ENCODE measurements at places on chromosomes 16 and 17.

DNA sequence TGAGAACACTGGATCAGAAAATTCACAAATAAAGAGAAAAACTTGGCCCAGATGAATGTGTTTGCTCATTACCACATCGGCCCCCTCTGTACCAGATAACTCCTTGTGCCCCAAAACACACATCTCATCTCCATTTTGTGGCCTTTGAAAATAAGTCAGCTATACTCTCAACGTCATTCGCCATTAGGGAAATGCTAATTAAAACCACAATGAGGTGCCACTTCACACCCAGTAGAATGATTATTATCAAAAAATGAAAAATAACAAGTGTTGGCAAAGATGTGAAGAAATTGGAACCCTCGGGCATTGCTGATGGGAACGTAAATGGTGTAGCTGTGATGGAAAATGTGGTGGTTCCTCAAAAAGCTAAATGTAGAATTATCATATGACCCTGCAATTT, 34.6 kb upstream of the AKTIP start:
- DNase-seq = no peak

GRCh38 chr16:87216148-87216840, 100.9 kb downstream of the C16orf95 start:
- no peak for DNase-seq

GRCh38 chr17:74164446-74165045, 38.9 kb upstream of the RPL38 start:
- no peak for DNase-seq

- DNase-seq = no peak
Measured at GRCh38 chr16:70765491-70765890, 35.5 kb downstream of the VAC14 start.

DNA sequence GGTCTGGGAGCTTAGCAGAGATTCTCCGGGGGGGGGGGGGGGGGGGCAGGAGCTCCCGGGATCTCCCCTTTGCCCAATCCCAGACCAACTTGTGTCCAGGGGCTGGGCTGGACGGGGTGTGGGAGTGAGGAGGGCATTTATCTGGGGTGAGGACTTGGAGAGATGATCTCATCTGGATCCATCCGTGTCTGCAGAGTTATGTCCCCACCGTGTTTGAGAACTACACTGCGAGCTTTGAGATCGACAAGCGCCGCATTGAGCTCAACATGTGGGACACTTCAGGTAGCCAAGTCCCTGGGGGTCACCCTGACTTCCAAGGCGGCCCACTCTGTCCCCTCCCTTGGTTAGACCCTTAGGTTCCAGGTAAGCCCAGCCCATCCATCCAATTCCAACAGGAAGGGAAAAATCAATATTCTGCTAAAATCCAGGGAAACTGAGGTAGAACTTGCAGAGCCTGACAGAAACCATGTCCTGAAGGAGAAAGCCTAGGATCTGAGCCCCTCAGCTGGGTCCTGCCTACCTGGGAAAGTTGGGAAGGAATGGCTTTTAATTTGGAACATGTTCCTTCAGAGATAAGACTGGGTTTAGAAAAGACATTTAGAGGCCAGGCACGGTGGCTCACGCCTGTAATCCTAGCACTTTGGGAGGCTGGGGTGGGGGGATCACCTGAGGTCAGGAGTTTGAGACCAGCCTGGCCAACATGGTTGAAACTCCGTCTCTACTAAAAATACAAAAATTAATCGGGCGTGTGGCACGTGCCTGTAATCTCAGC, 921 bp downstream of the RND2 start:
- DNase-seq = no peak

DNA sequence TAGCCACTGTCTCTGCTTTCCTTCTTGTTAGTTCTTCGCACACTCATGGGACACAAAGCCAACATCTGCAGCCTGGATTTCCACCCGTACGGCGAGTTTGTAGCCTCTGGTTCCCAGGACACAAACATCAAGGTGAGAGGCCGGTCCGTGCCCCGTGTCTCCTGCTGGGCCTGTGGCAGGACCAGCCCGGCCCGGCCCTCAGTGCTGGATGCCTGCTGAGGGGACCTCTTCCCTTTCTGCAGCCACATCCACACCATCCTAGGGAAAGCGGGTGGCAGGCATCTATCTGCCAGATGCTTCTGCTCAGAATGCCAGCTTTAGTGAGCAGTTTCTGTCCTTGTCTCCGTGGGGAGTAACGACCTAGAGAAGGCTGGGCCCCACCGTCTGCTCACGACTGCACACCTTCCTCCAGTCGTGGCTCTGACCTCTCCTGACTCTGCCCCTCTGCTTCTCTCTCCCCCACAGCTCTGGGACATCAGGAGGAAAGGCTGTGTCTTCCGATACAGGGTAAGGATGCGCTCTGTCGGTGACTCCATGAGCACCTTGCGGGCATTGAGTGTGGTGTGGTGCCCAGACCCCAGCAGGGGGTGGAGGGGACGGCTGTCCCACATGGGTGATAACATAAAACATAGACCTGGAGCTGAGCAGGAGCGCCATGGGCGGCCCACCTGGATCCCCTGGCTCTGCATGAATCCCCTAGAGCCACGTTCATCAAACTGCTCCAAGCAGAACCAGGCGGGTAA, 15.4 kb downstream of the KATNB1 start:
- DNase-seq = no peak

- no peak for DNase-seq
Measured at GRCh38 chr16:71218306-71218963, 12.1 kb downstream of the HYDIN start.

- no peak for DNase-seq
Measured at GRCh38 chr17:1227917-1228780, 42.1 kb upstream of the BHLHA9 start.

GRCh38 chr16:84683691-84684591, 15.9 kb upstream of the USP10 start:
- DNase-seq = no peak

DNA sequence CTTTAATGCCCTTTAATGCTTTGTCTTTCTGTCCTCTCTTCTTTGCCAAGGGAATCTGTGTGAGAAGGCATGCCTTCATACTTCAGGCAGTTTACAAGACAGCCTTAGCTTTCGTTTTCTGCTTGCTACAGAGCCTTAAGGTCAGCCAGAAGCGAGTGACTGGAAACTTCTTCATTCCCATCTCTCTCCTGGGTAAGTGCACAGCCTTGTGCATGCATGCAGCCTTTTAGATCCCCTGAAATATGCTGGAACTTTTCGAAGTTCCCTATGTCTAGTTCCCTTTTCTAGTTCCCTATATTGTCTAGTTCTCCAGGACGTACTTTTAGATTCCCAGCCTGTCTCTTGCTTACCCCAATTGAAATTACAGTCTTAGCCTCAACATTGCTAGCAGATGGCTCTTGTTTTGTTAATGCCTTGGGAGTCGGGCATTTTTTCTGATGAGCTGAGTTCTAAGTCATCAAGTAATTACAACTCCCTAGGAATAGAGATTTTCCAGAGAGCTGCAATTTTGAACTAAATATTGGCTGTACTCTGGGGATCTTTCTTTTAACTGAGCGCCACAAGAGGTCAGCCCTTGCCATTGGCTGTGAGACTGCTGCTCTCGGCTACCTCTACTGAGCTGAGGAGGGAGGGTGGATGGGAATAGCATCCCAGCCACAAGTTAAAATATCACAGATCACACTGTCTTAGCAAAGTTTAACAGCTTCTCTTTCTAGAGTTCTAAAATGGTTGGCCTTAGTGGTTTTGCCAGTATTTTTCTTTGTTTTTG, 22.7 kb upstream of the PPM1D start:
- no peak for DNase-seq

- DNase-seq = no peak
Measured at GRCh38 chr17:28335959-28336871, 654 bp downstream of the TNFAIP1 start.

DNA sequence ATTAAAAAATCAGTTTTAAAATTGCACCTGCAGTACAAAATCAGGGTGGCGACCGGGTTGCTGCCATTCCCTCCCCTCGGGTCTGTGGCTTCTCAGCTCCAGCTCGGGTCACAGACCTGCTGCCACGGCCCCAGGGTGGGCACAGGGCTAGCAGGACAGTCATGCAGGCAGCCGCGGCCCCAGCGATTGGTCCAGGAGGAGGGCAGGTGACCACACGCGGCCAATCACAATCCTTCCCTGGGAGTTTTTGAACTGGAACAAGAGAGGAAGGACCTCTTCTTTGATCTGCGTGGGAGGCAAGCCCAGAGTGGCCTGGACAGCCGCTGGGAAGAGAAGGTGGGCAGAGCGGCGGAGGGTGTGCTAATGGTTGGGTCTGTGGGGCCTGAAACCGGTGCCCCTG, 25.5 kb downstream of the CBFA2T3 start:
- DNase-seq = no peak

DNA sequence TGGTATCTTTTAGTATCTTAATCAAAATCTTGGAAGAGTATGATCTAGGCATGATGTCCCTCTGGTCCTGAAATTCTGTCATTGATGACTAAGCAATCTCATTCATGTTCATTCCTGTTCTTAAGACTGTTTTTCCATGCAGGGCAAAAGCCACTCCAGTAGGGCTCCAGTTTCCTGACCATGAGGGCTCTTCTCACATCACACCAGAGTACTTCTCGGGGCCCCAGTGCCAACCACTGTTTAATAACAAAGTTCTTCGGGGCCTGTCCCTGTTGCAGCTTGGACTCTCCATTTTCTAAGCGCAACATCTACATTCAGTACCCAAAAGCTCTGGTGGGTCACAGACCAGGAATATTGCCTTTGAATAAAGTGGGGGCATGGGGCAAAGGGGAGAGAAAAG, 52.0 kb downstream of the IRX6 start:
- DNase-seq = no peak

DNA sequence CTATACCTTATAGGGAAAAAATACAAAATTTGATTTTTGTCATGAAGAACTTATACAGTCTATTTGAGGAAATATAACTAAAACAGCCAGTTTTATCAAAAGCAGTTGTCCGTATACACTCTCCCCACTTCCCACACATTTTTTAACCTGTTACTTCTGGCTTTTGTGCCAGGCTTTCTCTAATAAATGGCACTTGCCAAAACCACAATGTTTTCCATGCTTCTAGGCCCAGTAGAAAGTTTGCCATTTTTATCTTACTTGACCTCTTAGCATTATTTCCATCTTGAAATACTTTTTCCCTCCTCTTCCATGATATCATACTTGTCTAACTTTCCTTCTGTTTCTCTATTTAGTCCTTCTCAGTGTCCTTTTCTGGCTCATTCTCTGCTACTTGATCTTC, 38.8 kb downstream of the EFCAB5 start:
- DNase-seq = no peak

DNA sequence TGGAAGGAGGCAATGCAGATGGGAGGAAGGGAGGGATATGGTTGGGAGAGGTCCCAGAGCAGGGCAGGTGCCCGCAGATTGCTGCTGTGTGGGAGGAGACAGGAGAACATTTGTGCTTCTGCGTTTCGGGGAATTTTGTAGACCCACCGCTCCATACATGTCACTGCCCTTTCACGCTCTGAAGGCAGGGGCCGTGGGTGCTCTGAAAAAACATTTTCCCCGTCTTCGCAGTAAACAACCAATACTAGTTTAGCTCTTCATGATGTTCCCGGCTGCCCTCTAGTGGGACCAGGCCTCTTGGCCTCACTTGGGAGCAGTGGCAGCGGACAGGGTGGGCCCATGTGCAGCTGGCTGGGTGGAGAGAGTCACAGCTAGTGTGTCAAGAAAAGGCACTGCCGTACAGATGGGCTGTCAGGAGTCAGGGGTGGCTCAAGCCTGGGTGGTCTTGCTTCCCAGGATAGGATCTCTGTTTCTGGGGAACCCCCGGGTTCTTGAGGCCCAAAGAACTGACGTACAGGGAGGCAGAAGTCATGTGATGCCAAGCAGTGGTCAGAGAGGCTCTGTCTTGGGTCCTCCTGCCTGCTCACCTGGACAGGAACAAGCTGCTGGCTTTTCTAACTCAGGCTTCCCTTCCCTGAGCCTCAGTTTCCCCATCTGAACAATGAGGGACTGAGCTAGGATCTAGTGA, 46.5 kb upstream of the CPNE2 start:
- no peak for DNase-seq

- no peak for DNase-seq
Measured at GRCh38 chr17:18888766-18889290, 30.9 kb downstream of the PRPSAP2 start.

DNA sequence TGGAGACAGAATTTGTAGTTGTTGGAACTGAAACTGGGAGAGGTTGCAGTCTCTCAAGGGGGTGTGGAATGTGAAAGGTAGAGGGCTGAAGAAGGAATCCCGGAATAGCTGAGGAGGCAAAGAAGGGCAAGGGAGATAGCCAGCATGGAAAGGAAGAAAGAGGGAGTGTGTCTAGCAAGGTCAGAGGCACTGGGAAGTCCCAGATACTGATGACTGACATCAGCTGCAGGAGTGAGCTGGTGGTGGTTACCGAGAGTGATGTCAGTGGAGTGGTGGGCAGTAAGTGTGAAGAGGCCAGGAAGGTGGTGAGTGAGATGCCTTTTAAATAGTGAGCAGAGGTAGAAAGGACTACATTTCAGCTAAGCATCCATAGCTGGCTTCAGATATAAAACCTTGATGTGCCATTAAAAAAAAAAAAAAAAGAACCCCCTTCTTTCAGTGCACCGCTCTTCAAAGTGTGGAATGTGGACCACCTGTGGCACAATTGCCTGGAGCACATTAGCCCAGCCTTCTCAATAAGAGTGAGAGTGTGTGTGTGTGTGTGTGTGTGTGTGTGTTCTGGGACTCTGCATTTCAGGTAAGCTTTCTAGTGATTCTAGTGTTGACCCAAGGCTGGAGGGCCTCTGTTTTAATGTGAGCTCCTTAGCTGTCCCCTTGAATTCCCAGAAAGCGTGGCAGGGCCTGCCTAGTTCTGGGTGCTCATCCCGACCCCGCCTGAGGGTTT, 8.5 kb downstream of the PRMT7 start:
- peak; percentile 5 for DNase-seq

DNA sequence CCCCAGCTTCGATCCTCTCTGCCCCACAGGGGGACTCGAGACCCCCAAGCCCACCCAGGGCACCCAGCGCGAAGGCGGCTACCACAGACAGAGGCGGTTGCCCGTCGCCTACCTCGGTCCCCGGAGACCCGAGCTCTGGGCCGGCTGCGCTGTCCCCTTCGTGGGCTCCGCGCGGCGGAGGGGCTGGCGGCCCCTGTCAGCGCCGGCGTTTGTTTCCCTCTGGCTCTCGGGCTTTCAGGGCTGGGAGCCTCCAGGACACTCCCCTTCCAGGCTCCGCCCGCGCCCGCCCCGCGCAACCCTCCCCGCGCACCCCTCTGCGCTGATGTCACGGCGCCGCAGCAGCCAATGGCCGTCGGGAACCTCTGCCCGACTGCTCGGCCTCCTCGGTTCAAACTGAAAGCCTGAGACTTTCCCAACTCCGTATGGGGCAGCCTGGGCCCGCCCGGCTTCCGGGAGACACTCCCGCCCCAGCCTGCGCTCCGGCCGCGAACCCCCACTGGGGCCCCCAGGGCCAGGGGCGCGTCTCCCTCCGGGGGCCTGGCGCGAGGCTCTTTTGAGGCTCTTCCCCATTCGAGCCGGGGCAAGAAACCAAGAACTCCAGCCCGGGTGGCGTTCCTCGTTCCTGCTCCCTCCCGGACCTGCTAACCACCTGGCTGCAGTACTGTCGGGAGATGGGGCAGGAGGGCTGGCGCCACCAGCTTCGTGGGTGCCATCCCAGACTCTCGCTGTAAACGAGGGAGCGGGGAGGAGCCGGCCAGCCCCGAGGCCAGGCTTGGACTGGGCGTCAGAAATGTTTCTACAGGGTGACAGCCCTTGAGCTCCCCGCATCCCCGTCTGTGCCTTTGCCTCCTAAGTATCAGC, at the start of gene CDC42EP4:
CDC42EP4 (minus strand) TSS at position 221 of the 861 bp plus-strand sequence. CDS start 25,501 bp downstream, outside the sequence.
- peak; percentile 84 for DNase-seq
